ENCODE measurements at places on chromosomes 2 and 18.

GRCh38 chr18:29979881-29980280, 1062.7 kb downstream of the DSC3 start:
- no peak for DNase-seq

DNA sequence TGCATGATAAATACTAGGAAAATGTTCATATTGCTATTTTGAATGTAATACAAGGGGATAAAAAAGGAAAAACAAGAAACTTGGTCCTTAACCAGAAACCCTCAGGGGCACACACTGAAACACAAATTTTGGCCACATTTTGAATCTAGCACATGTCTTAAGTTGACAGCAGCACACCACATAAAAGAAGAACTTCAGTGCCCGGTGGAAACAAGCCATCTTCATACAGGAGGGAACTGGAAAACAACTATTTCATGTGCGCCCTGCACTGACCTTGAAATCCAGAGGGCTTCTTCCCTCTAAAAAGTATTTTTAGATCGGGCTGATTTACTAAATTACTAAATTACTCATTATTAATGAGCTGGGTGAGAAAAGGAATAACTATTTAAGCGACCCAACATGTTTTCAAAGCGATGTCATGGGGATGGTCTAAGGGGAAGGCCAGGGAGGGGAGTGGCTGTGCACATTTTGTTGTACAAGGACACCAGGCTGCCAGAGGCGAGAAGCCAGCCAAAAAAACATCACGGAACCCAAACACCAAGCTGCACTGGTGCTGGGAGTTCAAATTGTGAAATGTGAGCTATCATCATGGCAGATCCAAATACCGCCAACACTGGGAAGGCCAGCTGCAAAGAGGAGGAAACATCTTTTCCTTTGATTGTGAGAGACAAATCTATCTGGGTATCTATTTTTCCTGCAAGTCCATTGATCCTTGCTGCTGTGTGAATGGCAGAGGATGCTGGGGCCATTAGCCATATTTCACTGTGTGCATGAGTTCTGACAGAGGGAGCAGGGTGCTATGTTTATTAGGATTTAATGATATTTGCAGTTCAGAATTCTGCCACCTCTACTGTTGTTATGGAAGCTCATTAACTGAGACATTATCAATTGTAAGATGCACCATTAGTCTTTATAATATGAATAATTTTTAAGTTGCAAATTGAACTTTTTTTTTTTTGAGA, 150.7 kb upstream of the LMAN1 start:
- DNase-seq: no peak

- no peak for DNase-seq
These were observed 1333.1 kb downstream of the LRP1B start for GRCh38 chr2:140797718-140798117.

GRCh38 chr2:83143946-83144345, 1315.1 kb downstream of the SUCLG1 start:
- DNase-seq: no peak

GRCh38 chr2:135485441-135485840, 45.6 kb downstream of the ZRANB3 start:
- DNase-seq: no peak

GRCh38 chr18:79659733-79660132, 19.9 kb upstream of the CTDP1 start:
- no peak for DNase-seq

DNA sequence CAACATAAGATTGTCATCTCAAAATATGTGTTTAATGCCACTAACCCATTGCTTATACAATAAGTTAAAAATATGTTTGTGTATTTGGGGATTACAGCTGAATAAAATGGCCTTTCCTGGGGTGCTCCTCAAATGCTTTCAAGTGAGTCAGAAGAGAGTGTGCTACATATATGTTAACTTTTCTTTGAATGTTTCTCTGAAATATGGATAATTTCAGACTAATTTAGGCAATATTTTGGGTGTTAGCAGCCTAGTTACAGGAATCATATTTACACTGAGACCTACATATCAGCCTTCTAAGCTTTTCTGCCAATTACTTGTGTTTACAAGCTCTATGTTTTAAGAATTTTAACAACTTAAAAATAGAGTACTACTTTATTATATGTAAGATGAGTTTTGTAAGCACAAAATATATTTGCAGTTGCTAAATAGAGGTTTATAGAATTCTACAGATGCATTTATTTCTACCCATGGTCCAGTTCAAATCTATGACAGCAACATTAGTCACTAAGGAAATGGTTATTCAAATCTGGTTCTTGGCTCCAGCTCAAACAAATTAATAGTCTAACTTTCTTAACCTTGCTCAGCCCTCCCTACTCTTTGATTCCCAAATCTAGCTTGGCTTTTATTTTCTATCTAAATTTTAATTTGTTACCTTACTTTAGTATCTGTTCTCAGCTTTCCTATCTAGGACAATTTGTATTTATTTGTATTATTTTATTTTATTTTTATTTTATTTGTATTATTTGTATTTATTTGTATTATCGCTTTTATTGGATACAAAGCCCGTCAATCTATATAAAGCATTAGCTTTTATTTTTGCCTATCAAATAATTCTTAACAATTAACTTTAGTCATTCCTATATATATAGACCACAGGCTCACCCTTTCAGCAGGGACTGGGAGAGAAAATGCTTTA, 48.9 kb downstream of the FSIP2 start:
- no peak for DNase-seq
